ENCODE measurements at places on chromosomes 5 and 9. TPM values are rescaled to one million over a fixed set of nuclear protein-coding genes. Genes with fewer than 3 reads are reported as not detected.

SPATA31E1 gene
- total RNA-seq, result not detected

KCNV2 gene
- not detected for total RNA-seq

NDOR1 gene
- 16.6 TPM for total RNA-seq

CRB2 gene
- total RNA-seq, result not detected

ORM2 gene
- total RNA-seq, result not detected

PCDHGA10 gene
- total RNA-seq, result 2.6 TPM

Data from mammary microvascular endothelial cell (primary cell).